T-helper 9 cell (primary cell): ENCODE measurements at places on chromosomes 2 and 18.

DNA sequence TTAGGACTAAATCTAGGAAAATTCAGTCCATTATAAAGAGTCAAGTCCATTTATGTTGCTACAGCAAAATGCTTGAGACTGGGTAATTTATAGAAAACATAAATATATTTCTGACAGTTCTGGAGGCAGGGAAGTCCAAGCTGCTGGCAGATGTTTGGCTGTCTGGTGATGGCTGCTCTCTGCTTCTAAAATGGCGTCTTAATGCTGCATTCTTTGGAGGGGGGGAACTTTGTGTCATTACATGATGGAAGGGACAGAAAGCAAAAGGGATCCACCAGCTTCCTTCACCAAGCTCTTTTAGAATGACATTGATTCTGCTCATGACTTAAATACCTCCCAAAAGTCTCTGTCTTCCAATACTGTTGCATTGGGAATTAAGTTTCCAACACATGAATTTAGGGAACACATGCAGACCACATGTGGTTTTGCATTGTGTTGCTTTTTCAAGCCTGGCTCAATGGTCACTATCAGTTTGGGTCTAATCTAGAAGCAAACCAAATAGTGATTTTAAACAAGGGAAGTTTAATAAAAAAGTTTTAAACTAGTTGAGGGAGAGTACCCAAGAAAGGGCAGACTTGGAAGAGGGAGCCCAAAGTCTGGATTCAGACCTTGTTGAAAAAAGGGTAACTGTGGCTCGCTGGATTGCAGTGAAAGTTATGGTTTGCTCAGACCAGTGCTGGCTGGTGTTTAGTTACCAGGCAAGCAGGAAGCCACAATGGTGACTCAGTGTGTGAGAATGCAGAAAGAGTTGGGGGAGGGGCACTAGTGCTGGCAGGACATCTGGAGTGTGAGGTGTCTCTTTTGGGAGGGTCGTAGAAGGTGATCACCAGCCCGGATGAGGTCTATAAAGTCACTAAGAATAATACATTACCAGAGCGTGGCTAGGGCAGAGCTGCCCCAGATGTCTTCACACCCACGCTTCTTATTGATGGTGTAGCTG lies 30.8 kb downstream of the C18orf54 start:
- DNase-seq, result no peak

- DNase-seq, result no peak
Measured at GRCh38 chr18:39162013-39162827, 1596.6 kb upstream of the CELF4 start.

DNA sequence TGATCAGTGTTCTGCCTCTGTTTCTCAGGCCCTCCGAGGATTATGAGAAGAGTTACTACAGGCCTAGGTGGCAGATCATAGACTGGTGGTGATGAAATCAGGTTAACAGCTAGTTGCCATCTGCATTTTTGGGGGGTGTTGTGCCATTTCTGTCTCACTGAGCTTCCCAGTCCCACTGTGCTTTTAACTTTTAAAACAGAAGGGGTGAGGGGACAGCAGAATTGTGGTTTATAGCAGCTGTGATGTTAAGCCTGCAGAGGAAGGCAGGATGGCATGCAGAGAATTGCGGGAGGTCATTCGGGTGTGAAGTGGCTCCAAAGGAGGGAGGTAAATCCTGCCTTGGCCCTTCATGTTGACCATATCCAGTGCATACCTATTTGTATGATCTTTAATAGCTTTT lies 5.0 kb downstream of the CAB39 start:
- no peak for DNase-seq

GRCh38 chr2:18119883-18120282 lies 241.4 kb downstream of the KCNS3 start:
- DNase-seq, result no peak

DNA sequence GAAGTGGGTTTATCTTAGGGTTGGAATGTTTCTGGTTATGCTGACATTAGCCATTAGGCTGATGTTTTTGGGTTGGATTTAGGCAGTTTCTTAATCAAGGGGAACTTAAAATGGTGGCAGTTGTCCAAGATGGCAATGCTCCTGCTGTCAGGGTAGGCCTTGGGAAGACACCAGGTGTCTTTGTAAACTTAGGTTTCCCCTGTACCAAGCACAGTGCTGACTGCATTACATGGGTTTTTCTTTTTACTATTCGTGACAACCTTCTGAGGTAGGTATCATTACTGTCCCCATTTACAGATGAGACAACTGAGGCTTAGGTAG lies 528 bp upstream of the ATG16L1 start:
- no peak for DNase-seq

DNA sequence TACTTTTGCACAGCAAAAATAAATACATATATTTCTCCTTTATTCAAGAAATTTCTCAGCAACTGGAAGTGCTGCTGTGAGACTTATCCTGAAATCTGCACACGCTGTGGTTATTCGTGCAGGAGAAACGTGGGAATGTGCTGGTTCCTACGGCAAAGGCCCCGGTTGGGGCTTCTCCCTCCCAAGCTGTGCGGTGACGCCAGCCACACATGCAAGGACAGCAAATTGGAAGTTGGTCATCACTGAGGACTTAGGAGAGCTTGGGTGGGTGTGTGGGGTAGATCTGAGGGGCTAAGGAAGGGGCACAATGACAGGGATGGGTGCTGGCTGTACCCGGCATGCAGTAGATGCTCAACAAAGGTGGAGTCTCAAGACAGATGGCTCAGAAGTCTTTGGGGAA lies 16.5 kb upstream of the MTCL1 start:
- no peak for DNase-seq

DNA sequence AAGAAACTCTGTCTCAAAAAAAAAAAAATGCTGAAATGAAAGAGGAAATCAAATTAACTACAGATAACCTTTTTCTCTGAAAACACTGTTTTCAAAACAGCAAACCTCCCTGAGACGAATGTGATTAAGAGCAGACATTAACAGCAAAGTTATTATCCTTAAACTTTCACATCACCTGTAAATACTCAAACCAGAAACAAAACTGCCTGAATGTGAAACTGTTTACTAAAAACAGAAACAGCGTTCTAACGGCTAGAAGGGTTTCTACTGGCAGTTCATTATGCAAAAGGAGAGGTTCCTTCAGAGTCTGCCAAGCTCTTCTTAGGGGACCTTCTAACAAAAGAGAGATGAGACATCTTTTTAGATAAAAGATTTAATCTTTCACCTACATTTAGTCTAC lies 45.9 kb downstream of the PNO1 start:
- DNase-seq, result no peak

DNA sequence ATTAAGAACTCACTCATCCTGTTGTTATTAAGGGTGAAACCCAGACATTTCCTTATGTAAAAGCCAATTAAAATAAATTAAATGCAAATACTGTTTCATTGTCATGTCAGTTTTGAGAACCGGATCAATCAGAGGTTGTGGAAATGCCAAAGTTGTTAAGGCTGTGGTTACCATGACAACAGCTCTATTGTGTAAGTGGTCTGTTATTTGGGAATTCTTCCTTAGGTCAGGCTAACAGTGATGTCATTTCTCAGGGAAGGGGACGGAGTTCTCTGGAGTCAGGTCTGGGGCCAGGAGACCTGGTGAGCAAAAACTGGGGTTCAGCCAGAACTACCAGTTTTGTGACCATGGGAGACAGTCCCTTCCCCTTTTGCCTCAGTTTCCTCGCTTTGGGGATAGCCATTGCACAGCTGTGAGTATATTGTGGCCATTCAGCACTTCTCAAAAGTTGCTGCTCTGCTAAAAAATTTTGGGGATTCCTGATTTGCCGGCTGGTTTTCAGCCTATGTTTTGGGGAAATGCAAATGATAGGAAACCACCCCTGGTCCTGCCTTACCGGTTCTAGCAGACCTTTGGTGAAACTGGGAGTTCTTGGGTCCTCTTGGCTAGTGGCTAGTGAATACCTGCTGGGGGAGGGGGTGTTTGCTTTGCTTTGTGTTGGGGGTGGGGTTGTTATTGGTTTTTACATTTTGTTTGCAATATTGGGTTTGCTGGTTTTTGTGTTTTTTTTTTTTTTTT lies 21.6 kb downstream of the HPCAL1 start:
- DNase-seq, result no peak

DNA sequence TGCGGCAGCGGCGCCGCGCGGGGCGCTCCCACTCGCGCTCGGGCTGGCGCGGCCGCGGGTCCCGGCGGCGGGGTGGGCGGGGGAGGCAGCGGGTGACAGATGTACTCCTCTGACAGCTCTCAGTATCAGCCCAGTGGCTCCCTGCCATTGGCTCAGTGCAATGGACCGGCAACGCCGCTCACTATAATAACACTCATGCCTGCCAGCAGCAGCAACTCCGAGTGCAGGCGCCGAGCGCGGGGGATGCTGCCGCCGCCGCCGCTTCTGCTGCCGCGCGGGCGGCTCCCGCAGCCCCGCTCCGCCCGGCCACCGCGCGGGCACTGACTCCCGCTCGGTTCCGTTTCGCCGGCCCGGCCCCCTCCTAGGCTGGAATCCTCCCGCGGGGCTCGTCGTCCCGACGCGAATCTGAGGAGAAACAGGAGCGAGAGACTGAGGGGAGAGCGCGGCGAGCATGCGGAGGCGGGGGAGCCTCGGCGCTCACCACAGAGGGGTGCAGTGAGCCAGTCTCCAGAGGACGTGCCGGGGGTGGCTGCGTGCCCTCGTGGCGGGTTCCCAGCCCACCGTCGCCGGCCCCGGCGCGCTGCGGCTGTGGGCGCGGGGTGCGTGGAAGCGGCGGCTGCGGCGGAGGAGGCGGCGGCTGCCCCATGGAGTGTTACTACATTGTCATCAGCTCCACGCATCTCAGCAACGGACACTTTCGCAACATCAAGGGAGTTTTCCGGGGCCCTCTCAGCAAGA lies at the start of gene ZNF804A:
Gene ZNF804A, plus strand, starts transcription at position 214 of the 738 bp plus-strand sequence. Its CDS starts 431 bp downstream, at position 645.
- no peak for DNase-seq
